IMR-90 (cell line): ENCODE measurements at places on chromosomes 16 and 17.

GRCh38 chr17:79301469-79301868 lies 226.8 kb downstream of the ENGASE start:
- DNase-seq, result no peak

DNA sequence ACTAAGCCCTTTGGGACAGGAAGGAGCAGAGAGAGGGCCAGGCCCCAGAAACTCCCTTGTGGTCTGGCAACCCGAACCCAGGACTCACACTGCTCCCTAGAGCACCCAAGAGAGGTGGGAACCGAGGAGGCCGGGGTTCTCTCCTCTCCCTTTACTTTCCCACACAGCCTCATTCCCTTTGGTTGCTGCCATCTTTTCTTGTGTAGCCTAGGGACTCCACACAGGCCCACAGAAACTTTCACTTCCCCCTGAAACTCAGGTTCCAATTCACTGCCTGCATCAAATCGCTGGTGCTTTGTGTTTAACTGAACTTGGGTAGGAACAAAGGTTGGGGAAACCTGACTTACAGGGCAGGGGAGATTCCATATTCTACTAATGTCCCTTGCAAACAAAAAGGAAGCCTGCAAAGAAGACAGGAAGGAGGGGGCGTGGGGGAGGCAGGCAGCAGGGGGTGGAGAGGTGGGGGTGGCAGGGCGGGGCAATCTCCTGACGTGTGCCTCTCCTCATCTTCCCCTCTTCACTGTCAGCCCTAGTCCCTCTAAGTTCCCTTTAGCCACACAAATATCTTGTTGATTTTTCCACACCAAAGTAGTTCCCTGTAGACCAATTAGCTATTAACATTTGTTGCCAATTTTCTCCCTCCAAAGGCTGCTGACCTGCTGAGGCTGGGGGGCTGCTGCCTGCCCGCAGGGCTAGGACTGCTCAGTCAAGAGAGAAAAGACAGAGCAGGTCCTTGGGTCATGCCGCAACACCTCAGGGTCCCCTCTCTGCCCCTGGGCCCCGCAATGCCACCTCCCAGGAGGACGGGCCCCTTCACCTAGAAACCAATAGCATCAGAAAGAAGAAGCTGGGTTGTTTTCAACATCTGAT lies 8.0 kb downstream of the ST3GAL2 start:
- peak; percentile 24 for DNase-seq

GRCh38 chr17:6456321-6456720 lies 12.1 kb downstream of the PIMREG start:
- no peak for DNase-seq

- DNase-seq, result no peak
Measured at GRCh38 chr16:1127101-1127500, 25.8 kb upstream of the CACNA1H start.

GRCh38 chr17:74466111-74466827 lies at the start of gene CD300A:
TSS of gene CD300A (plus strand) at chr17:74466634. CDS start at chr17:74466704, 70 bp downstream.
- no peak for DNase-seq

- DNase-seq, result no peak
Measured at GRCh38 chr17:31390426-31390747, 1.1 kb upstream of the RAB11FIP4 start.

DNA sequence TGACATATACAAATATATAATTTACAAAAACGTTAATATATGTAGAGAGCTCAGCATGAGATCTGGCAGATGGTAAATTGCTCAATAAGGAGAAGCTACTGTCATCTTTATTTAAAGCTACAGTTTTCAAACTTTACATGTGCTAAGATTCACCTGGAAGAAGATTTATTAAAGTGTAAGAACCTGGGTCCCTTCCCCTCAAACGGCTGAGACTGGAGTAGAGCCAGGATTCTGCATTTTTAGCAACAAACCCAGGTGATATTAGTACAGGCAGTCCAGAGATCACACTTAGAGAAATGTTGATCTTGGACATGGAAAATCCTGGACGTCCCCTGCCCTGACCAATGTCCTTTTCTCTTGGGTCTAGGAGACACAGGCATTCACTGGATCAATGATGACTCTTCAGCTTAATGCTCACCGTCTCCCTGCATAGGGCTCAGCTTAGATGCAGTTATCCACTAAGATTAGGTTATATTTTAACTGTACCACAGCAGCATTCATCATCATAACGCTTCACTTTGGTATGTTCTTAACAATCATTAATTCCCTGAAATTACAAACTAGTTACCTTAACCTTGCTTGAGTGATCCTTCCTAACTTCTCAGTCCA lies 20.4 kb downstream of the CDR2 start:
- no peak for DNase-seq

DNA sequence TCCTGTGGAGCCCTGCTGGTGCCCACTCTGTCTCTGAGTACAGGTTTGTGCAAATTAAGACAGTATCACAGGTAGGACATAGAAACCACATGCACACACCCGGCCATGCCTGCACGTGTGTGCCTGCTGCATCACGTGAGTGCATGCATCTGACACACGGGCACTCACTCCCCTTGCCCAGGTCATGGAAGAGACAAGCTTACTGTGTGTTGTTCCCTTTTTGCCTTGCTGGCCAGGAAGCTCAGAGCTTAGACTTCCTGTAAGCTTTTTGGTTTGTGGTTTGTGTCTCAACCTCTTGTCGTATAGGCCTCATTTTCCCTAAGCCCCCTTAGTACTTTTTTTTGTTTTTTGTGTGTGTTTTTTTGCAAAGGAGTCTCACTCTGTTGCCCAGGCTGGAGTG lies 25.0 kb downstream of the ZNF469 start:
- no peak for DNase-seq

DNA sequence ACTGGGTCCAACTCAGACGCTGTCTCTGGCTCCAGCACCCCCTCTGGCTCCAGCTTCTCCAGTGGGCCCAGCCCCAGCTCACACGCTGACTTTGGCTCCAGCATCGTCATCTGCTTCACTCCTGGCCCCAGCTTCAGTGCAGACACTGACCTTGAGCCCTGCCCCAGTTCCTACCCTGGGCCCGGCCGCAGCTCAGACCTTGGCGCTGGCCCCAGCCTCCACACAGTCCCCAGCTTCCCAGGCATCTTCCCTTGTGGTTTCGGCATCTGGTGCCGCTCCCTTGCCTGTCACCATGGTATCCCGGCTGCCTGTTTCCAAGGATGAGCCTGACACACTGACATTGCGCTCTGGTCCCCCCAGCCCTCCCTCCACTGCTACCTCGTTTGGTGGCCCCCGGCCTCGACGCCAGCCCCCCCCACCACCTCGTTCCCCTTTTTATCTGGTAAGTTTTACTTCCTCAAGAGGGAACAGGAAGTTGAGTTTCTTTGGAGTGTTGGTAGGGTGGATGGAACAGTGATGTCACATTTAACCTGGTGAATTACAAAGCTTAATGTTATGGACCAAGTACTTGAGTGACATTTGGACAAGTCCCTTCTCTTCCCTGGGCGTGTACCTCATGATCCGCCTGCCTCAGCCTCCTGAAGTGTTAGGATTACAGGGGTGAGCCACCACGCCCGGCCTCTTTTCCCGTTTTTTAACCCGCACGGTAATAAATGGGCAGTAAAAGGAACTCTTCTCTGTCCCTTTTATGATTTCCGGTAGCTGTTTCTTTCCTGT lies 23.4 kb upstream of the PHKG2 start:
- no peak for DNase-seq

DNA sequence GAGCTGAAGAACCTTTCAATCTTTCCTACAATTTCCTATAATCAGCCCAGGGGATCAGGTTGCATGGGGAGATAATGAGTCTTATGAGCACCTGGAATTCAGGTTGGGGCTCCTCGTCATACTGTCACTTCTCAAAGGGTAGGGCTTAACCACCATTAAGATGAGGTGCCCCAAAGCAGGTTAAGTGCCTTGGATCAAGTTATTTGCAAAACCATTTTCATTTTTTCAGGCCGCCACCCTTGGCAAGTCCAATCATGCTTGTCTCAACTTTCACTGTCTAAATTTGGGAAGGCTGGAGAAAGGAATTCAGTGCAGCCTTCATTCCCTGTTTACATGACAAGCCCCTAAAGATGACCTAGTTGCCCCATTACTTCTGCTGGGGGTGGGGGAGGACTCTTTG lies 44.9 kb upstream of the TANGO6 start:
- no peak for DNase-seq

- DNase-seq, result no peak
Measured at GRCh38 chr16:54324716-54325115, 38.1 kb upstream of the IRX3 start.

DNA sequence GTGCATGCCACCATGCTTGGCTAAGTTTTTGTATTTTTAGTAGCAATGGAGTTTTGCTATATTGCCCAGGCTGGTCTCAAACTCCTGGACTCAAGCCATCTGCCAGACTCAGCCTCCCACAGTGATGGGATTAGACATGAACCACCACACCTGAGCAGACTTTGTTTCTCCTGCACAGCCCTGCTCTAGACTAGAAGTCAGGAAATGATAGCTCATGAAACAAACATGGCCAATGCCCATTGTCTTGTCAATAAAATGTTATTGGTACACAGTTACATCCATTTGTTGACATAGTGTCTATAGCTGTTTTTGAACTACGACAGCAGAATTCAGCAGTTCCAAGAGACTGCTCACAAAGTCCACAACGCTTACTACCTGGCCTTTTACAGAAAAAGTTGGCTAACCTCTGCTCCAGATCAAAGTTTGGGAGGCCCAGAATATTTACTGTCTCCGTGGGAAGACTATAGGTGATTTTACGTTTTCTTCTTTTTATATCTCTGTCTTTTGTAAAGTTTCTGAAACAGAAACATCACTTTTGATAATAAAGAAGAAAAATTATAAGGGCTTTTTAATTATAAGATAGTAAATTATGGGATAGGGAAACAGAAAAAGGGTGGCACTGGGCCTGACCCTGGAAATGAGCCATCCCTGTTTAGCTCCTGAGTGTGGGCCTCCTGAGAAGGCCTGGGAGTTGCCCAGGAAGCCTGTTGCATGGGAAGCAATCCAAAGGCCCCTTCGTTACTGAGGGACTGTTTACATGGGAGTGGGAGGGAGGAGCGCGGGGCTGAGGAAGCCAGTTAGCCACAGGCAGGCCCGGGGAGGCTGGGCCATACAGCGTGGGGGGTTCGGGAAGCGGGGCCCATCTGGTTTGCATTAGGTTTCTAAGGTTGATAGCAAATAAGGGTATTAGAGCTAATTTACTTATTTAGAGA lies 201.5 kb downstream of the IRF8 start:
- peak; percentile 78 for DNase-seq

- DNase-seq, result peak; percentile 20
Measured at GRCh38 chr17:50952013-50952412, 85.9 kb upstream of the TOB1 start.

GRCh38 chr17:74872313-74873036 lies at the start of gene FDXR:
TSS of gene FDXR (minus strand) at chr17:74872994. CDS start at chr17:74872944, 50 bp downstream.
- DNase-seq, result peak; percentile 3

DNA sequence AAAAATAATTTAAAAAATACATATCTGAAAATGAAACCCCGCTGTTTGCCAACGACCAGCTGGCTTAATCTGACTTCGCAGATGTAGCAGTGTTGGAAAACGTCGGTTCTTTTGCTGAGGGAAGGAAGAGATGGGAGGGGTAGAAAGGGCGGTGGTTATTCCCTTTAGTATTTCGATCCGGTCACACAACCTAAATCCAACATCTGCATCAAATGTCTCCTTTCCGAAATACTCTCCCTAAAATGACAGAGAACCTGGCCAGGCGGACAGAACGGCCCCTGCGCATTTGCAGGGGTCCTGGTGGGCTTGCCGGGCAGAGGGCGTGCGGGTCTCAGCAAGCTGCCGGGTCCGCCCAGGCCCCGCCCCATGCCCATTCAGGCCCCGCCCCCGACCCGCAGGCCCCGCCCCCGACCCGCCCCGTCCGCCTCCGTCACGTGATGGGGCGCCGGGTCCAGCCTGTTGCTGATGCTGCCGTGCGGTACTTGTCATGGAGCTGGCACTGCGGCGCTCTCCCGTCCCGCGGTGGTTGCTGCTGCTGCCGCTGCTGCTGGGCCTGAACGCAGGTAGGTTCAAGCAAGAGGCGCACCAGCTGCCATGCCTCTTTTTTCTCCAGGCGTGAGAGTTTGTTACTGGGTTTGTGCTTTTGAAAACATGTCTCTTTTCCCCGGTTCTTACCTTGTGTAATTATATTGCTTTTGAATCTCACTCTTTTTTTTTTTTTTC lies at the start of gene SCPEP1:
TSS of gene SCPEP1 (plus strand) at position 459 of the 723 bp plus-strand sequence. CDS start at position 488, 29 bp downstream.
- peak; percentile 70 for DNase-seq

GRCh38 chr17:21200590-21201297 lies 13.2 kb downstream of the TMEM11 start:
- DNase-seq, result no peak

- DNase-seq, result no peak
Measured at GRCh38 chr16:64144617-64145016, 977.2 kb downstream of the CDH11 start.

- DNase-seq, result no peak
Measured at GRCh38 chr16:28121527-28121926, 58.0 kb upstream of the GSG1L start.
